ENCODE measurements at places on chromosomes 7 and 10.

- no peak for DNase-seq
These were observed 34.7 kb downstream of the MRPS24 start for GRCh38 chr7:43834463-43835251.

- DNase-seq: no peak
These were observed 48.5 kb downstream of the SORCS3 start for GRCh38 chr10:104689547-104689946.

- DNase-seq: peak; percentile 71
These were observed 993 bp downstream of the ZC3HAV1 start for GRCh38 chr7:139108266-139109187.

- no peak for DNase-seq
These were observed 281.6 kb downstream of the AGMO start for GRCh38 chr7:15280078-15280733.

- no peak for DNase-seq
These were observed 39.2 kb downstream of the ELFN1 start for GRCh38 chr7:1709281-1709680.

GRCh38 chr10:5751601-5752253 lies 61.5 kb downstream of the GDI2 start:
- DNase-seq: no peak

DNA sequence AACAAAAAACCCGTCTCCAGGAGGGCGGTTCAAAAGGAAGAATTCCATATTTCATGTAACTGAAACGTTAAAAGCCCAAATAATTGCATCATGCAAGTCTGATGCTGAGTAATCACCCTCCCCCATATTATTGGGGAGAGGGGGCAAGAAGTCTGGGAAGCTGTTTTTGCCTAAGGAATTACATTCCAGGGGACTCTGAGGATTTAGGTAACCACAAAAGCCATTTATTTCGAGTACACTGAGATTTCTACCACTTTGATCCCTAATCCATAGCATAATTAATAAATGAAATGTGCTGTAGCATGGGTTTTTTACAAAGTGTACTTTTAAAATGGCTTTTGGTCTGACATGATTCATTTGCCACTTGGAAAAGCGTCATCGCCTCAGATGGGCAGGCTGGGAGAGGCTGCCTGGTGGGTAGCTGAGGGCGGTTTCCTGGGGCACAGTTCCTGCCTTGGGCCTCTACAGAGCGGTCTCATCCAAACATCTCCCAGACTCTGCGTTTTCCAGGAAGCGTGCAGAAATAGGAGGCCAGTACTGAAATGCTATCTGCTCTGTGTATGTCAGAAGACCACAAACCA lies 106.5 kb downstream of the TCF7L2 start:
- DNase-seq: no peak

DNA sequence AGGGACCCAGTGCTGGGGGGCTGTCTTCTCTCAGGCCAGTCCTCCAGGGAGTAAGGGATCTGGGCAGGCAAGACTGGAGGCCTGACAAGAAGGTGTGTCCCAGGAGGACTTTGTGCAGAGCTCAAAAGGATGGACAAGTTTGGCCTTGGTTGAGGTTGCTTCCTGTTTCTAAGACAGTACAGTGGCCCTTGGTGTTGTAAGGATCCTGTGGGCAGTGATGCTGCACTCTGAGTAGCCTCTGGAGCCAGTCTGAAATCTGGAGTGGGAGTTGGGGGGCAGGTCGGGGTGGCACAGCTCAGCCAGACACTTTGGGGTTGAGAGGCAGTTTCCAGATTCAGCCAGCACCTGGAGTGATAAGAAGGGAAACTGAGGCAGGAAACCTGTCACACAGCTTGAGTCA lies 139.2 kb upstream of the ZMIZ1 start:
- no peak for DNase-seq

- DNase-seq: no peak
These were observed 68.1 kb downstream of the PDGFA start for GRCh38 chr7:451255-452225.

DNA sequence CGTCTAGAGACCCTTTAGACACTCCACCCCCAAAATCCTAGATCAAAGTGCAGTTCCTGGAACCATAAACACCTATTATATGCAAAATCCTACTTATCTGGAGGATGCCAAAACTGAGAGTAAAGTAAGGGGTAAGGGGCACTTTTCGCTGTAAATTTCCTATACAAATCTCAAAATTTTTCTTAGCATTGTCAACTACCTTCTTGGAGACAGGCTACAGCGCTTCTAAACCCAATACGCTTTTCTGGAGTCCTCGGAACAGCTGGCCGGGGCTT lies 10.4 kb downstream of the TWIST1 start:
- DNase-seq: no peak

Measured in Peyer's patch (tissue), 4 donors.